ENCODE measurements at places on chromosomes 2 and 18.

- DNase-seq = no peak
Observed at GRCh38 chr2:100274076-100274475, 48.2 kb downstream of the LONRF2 start.

DNA sequence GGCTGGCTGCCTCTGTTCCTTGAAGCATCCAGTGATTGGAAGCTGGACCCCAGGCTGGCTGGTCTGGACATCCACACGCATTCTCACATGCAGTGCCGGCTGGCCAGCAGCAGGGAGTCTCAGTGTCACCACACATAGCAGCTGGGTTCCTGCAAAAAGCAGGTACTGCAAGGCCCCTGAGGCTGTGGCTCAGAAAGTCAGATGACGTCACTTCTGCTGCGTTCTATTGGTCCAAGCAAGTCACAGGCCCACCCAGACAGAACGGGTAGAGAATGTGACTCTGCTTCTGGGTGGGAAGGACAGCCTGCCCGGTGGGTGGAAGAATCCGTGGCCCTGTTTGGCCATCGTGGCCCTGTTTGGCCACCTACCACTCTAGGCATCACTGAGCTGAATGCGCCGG lies 51.3 kb upstream of the SPP2 start:
- no peak for DNase-seq

GRCh38 chr2:62340994-62341484 lies 145.1 kb downstream of the B3GNT2 start:
- peak; percentile 40 for DNase-seq

GRCh38 chr2:86673986-86674670 lies 46.0 kb upstream of the RMND5A start:
- DNase-seq = no peak

DNA sequence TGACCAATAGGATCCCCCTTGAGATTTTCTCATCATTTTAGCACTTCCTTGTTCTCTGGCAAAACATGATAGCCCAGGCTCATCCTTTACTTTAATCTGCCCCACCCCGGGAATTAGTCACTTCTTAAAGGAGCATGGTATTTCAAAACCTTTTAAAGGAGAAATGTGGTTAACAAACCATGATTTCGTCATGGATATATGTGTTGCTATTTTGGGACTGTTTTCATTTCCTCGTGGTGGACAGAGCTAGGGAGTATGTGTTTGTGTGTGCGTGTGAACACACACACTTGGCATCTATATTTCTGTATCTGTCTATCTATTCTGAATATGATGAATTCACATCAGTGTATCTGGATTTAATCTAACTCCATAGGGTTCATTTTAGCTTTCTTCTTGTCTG lies 128.1 kb downstream of the BIRC6 start:
- peak; percentile 96 for DNase-seq

- DNase-seq = peak; percentile 49
Observed at GRCh38 chr2:37779611-37780386, 108.4 kb upstream of the CDC42EP3 start.

DNA sequence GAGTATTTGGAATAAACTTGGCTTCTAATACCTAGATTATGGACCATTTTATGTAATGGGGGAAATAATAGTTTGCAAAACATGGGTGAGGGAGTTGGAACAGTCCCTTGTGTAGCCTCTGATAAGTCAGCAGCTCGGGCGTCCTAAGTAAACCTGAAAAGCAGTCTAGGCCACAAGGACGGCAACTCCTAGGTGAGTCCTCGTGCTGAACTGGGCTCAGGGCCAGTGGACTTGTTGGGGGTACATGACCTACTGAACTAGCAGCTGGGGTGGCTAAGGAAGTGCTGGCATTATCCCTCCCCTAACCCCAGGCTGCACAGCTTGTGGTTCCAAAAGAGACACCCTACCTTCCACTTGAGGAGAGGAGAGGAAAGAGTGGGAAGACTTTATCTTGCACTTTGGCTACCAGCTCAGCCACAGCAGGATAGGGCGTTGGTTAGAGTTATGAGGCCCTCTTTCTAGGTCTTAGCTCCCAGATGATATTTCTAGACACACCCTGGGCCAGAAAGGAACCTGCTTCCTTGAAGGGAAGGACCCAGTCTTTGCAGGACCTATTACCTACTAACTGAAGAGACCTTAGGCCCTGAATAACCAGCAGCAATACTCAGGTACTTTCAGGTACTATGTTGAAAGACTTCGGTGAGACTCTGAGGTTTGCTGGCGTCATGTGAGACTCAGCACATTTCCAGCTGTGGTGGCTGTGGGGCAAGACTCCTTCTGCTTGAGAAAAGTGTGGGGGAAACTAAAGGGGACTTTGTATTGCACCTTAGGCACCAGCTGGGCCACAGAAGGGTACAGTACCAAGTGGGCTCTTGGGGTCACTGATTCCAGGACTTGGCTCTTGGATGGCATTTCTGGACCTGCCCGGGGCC lies 71.0 kb downstream of the AQP4 start:
- DNase-seq = no peak

GRCh38 chr2:184875911-184876310 lies 277.6 kb downstream of the ZNF804A start:
- no peak for DNase-seq

GRCh38 chr2:7952046-7952745 lies 729.7 kb upstream of the ID2 start:
- DNase-seq = no peak

- no peak for DNase-seq
Observed at GRCh38 chr18:55268151-55268601, 308.9 kb upstream of the CCDC68 start.

DNA sequence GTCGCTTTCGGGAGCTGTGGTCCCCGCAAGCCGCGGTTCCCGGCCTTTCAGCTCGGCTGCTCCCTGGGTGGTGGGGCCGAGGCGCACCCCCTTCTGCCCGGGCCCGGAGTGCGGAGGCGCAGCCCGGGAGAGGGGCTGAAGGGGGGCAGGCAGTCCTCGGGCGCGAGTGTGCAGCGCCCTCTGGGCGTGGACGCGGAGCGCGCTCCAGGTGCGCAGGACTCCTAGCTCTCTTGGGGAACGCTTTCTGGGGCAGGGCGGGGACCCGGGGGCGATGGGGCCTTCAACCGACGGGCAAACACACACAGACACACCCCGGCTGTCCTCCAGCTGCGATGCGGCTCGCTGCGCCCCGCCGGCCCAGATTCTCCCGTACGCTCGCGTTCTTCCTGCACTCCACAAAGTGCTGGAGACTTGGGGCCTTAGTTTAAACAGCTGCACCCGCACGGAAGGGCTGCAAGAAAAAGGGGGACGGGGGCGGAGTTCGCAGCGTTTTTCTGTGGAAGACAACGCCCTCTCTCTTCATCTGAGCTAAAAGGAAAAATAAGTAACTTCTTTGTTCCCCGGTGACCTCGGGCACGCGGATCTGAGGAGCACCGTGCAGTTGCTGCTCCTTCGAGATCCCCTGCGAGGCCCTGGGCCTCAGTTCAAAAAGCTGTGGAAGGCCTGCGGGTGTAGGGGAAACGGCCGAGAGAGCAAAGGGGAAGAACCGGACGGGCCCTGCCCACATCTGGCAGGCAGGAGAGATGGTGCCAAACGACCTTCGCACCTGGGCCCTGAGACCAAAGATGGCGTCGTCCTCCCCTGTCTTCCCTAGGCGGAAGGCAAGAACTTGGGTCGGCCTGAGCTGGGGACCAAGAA lies 593 bp upstream of the SDC1 start:
- DNase-seq = no peak

DNA sequence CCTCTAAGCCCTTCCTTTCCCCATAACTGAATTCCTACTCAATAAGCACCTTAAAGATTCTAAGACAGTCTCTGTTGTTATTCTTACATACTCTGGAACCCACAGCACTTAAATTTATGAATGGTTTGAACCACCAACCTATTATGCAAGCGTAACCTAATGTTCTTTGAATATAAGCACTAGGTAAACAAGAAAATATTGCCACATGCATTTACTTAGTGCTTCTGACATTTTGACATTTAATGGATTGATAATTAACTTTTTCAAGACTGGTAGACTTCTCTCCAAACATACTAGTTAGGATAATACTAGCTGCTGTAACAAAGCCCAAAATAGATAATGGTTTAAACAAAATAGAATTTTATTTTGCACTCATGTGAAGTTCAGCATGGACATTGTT lies 164.8 kb downstream of the ARHGAP15 start:
- no peak for DNase-seq

DNA sequence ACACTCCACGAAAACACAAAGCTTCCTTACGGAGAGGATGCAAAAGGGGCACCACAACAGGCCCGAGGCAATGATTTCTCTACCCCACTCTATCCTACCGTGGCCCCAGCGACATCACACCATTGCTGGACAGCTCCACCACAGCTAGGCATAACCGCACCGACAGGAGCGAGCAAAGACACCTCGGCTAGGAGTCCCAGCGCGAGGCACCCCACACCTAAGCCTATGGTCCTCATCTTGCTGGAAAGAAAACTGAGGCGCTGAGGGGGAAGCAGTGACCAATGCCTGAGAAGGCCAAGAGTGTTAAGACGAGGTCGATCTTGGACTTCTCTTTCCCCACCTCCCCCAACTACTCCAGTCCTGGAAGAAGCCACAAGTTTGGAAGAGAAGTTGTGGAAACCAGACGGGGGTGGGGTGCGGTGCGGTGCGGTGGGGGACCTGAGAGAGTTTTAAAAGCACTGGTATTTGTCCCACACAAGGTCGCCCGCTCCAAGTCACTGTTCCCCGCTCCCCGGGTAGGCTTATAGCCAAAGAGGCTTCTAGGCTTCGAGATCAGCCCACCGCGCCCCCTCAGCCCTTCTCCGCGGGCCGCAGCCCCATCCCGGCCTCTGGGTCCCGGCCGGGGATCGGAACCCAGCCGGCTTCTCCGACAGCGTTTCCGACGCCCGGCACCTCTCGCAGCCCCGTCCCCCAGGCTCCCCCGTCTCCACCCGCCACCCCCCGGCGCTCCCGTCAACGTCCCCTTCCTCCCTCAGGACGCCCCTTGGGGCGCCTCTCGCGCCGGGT lies 766 bp downstream of the PDE6D start:
- peak; percentile 26 for DNase-seq
